ENCODE measurements at places on chromosomes 4 and X.

DNA sequence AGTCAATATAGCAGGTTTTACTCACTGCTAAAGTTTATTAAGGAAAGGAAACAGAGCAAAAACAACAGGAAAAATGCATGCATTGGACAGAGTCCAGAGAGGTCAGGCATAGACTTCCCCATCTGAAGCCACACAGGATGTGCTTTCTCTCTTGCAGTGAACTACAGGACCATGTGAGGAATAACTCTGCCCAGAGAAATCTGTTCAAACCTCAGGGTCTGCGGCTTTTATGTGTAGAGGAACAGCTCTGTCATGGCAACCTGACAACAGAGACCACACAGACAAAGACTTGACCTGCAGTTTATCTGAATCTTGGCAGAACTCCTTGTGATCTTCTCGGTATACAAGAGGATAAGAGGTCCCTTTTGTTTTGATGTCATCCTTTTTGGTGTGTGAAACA lies 46.3 kb upstream of the LONRF3 start:
- DNase-seq: no peak

GRCh38 chr4:112112590-112113170 lies 32.6 kb upstream of the FAM241A start:
- no peak for DNase-seq

- no peak for DNase-seq
Measured at GRCh38 chrX:133574716-133575115, 159.4 kb upstream of the GPC4 start.

DNA sequence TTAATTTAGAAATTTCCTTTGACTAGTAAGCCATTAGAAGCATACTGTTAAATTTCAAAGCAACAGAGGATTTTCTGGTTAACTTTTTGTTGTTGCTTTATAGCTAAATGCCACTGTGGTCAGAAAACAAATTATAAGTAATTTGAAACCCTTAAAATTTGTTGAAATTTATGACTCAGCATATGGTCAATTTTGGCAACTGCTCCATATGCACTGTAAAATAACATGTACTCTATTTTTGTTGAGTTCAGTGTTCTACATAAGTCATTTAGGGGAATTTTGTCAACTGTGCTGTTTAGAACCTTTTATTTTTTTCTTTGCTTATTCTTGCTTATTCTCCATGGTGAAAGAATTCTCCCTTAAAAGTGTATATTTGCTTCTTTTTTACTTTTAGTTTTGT lies 28.6 kb downstream of the SCLT1 start:
- no peak for DNase-seq

- no peak for DNase-seq
Measured at GRCh38 chr4:105088110-105088879, 58.4 kb upstream of the TET2 start.

GRCh38 chrX:70470850-70471289 lies 26.2 kb downstream of the DLG3 start:
- no peak for DNase-seq

DNA sequence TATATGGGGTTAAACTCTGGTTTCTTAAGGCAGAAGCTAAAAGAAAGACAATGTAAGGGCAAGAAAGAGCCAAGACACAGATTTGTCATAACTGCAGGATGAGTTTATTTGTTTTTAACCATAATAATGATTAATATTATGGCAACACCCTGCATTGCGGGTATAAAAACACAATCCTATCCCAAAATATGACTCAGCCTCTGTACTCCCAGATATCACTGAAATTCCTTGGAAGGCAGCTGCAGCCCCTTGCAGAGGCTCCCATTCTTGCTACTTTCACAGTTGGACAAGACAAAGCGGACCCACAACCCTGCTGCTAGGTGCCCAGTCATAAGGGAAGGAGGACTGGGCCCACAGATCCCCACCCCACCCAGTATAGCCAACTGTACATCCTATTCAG lies 20.4 kb upstream of the FGF16 start:
- no peak for DNase-seq

- DNase-seq: no peak
Measured at GRCh38 chr4:176187624-176188023, 7.8 kb downstream of the SPATA4 start.

GRCh38 chrX:40172401-40173142 lies 74.8 kb upstream of the BCOR start:
- DNase-seq: no peak

- no peak for DNase-seq
Measured at GRCh38 chr4:140790171-140790570, 34.0 kb upstream of the TBC1D9 start.

GRCh38 chrX:47327902-47328301 lies 42.5 kb upstream of the ZNF157 start:
- no peak for DNase-seq

- no peak for DNase-seq
Measured at GRCh38 chr4:94887027-94887426, 129.3 kb downstream of the BMPR1B start.

GRCh38 chrX:118961866-118962560 lies 12.4 kb upstream of the LONRF3 start:
- DNase-seq: no peak

DNA sequence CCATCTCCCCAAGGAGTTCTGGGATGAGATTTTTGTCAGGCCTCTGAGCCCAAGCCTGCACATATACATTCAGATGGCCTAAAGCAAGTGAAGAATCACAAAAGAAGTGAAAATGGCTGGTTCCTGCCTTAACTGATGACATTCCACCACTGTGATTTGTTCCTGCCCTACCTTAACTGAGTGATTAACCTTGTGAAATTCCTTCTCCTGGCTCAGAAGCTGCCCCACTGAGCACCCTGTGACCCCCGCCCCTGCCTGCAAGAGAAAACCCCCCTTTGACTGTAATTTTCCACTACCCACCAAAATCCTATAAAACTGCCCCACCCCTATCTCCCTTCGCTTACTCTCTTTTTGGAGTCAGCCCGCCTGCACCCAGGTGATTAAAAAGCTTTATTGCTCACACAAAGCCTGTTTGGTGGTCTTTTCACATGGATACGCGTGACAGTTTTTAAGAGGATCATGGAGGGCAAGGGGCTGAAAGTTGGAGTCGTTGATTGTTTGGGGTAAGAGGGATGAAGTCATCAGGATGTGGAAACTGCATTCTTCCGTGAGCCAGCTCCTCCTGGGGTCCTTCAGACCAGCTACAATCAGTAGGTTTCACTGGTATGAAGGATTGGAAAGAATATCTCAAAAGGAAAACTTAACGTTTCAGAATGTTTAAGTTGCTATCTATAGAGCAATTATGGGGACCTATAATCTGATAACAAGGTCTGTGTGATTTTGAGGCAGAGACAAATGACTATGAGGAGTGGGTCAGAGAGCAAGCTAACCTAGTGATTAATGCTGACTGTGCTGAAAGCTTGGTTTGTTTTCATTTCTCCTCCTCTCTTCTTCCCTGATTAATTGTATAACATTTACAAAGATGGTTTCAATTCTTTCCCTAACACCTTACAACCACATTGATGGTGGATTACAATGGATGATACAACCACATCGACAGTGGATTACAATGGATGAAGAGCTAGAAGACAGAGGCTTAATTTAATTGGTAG lies 28.6 kb upstream of the MAGEA11 start:
- no peak for DNase-seq

DNA sequence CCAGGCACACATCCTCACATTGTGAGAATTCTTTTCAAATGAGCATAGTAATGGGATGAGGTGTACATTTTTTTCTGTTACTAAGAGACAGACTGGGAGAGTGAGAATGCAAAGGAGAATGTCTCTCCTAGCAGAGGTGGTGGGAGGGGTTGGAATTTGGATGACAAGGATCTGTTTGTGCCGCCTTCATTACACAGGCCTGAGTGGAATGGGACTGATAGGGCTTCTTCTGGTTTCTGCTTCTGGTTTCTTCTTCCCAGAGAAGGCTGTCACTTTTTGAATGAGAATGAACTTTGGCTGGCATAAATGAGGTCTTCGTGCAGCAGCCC lies 55.4 kb downstream of the C4orf51 start:
- DNase-seq: no peak

DNA sequence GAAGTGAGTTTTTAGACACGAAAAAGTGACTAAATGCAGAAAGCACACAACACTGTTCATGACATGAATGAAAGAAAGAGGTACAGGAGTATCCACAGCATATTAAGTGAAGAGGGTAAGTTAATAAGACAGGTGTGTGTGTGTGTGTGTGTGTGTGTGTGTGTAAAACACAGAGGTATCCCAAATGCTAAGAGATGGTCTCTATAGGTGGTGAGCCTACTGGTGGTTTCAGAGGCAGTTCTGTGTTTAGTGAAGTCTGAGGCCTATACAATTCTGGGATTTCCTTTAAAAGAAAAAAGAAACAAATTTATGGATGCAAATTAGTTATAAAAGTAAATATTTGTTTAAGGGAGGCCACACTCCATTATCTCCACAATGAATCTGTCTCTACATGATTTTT lies 17.4 kb upstream of the TNIP3 start:
- no peak for DNase-seq

- no peak for DNase-seq
Measured at GRCh38 chrX:44173219-44173618, 170.3 kb downstream of the EFHC2 start.

- DNase-seq: no peak
Measured at GRCh38 chrX:4379071-4379470, 665.6 kb upstream of the PRKX start.

- no peak for DNase-seq
Measured at GRCh38 chr4:114038762-114039387, 59.4 kb upstream of the ARSJ start.

DNA sequence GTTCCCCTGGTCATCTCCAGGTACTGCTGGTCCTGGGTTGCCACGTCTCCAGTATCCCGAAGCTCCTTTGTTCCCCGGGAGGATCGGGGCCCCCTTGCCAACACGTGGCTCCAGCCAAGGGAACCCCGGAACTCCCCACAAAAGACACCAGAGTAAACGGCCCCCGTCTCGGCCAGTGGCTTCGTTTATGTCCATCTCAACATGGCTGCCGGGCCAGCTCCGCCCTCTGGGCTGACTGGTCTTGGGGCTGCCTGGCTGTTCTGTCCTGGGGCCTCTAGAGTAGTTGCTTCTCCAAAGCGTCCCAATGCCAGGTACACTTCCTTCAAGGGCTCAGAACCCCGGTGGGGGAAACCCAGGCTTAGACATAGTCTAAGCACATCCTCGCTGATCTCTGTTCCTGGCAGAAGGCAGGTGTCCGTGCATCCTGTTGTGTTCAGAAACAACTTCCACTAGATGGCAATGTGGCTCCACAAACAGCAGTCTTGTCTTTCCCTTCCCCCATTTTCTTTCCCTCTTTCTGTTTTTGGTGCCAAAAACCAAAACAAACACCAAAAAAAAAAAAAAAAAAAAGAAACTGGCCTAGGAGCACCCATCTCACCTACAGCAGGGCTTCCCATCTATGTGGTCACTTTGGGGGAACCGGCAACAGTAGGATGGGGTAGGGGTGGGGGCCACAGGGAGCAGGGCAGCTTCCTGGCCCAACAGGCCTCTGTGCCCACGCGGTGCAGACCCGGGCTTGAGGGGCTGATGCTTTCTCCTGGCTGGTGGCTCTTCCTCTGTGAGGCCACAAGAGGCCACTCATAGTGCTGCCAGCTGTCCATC lies 35.3 kb downstream of the NBDY start:
- peak; percentile 24 for DNase-seq

GRCh38 chrX:42290608-42291007 lies 367.3 kb upstream of the CASK start:
- DNase-seq: no peak

DNA sequence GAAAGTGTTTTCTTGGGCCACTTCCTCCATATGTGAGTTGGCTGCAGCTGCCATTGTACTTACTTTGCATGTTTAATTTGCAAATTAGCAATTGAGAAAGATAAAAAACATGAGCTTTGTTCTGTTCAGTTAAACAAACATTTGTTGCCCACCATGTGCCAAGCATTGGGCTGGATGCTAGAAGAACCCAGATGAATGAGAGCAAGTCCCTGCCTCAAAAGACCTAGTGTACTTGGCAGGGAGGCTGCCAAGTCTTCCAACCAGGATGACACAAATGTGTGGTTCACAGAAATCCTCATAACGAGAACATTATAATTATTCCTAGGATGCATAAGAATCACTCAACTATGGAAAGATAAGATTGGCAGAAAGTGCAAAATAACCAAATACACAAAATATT lies 66.7 kb downstream of the GPM6A start:
- no peak for DNase-seq

GRCh38 chr4:44701037-44701436 lies 22.8 kb downstream of the GUF1 start:
- no peak for DNase-seq

GRCh38 chr4:146255874-146256273 lies 41.5 kb downstream of the REELD1 start:
- no peak for DNase-seq

Data from stimulated activated CD8-positive, alpha-beta memory T cell treated with anti-CD3 and anti-CD28 coated beads, Interleukin-4, amount 100 ng/mL, for 4 hours (primary cell).